ENCODE measurements at places on chromosomes 16 and 17.

DNA sequence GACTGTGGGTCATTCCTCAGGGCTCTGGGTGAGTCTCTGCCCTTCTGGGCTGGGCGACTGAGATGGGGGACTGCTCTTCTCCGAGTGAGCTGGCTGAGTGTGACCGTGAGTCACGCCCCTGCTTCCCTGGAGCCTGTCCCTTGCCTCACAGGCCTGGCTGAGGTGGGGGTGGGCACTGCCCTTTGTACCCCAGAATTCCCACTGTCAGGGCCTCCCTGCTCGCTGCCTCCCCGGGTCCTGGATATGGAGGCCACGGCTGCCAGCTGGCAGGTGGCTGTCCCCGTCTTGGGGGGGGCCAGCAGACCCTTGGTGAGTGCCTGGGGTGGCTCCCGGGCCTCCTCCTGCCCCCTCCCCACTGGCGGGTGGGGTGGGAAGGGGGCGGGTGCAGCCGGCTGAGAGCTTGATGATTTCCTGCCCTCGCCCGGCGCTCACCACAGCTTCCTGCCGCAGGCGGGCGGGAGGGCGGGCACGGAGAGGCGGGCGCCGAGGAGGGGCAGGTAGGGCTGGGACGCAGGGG is at the start of gene LAT:
Gene LAT (plus strand): TSS at position 434 of the 517 bp plus-strand sequence. CDS start 366 bp downstream, outside the sequence.
- no peak for DNase-seq

- no peak for DNase-seq
These were observed 14.3 kb downstream of the FBXO31 start for GRCh38 chr16:87369117-87369765.

GRCh38 chr16:15961060-15961511 is 11.7 kb downstream of the ABCC1 start:
- DNase-seq: peak; percentile 77

DNA sequence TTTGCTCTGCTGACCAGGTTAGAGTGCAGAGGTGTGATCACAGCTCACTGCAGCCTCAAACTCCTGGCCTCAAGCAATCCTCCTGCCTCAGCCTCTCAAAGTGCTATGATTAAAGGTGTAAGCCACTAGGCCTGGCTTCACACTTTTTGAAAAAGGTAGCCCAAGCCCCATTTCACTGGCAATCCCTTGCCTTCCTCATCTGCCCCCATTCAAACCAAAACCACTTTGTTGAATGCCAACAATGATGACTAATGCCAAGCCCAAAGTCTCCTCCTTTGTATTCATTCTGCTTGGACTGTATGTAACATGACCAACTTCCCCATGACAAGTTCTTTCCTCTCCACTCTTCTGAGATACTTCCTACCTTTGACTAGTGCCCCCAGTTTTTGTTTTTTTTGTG is 33.1 kb downstream of the N4BP1 start:
- peak; percentile 12 for DNase-seq

DNA sequence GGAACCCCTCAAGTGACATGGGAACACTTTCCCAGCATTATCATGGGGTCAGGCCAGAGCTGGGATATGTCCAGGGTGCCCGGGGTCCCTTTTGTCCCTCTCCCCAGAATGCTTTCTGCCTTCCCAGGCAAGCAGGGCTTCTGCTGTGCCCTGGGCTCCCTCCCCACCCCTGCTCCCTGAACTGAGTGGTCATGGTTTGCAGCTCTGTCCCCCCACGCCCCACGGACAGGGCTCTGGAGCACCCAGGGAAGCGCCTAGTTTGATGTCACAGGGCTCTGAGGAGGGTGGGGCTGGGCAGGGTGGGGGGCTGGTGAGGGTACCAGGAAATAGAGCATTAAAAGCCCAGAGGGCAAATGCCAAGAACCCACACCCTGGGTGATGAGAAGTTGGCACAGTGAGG is 92.3 kb downstream of the CCDC182 start:
- no peak for DNase-seq

GRCh38 chr16:89295915-89296314 is 78.4 kb downstream of the ZNF778 start:
- DNase-seq: no peak

GRCh38 chr16:1708083-1708767 is 2.2 kb downstream of the MAPK8IP3 start:
- DNase-seq: no peak

- DNase-seq: no peak
These were observed 251.3 kb downstream of the HS3ST3A1 start for GRCh38 chr17:13350466-13350865.

DNA sequence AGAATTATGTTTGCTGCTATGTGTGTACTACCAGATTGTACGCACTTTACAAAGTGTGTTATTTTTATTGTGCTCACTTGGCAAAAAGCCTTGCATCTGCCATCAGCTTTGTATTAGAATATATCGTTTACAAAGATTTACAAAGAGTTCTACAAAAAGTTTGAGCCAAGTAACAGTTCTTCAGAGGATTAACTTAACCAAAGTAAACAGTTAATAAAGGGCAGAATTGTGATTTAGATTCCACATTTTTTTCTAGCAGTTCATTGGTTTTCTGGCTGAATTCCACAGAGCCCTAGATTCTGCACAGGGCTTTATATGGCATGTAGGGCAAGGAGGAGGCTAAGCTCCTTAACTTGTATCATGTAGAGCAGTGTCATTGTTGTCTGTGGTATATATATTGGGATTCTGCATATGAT is 29.4 kb downstream of the UTP18 start:
- DNase-seq: no peak

- peak; percentile 52 for DNase-seq
These were observed 27.0 kb downstream of the LGALS3BP start for GRCh38 chr17:78952706-78953105.
